ENCODE measurements at places on chromosomes 6 and 20.

GRCh38 chr6:168232062-168232461, 87.5 kb downstream of the DACT2 start:
- DNase-seq, result no peak

- DNase-seq, result no peak
Observed at GRCh38 chr6:36695414-36695813, 2.2 kb upstream of the RAB44 start.

GRCh38 chr6:14506656-14507246, 389.2 kb downstream of the CD83 start:
- no peak for DNase-seq

GRCh38 chr20:19758133-19758500, at the start of gene RIN2:
TSS of gene RIN2 (plus strand) at chr20:19758258. CDS start at chr20:19889602, 131,344 bp downstream.
- DNase-seq, result no peak

DNA sequence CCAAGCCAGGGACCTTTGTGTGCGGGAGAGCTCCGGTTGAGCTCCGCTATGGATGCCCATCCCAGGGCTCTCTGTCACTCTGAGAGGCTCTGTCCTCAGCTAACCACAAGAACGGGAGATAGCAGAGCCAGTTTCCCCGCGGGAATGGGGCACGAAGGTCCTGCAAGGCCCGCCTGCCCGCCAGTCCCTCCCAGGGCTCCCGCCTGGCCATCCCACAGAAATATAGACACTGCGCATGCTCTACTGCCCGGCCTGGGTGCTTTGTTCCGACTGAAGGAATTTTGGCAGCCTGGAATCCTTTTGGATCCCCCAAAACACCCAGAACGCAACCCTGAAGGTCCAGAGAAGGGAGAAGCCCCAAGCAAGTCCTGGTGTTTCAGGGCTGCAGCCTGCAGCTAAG, 8.6 kb upstream of the DEFB110 start:
- no peak for DNase-seq

DNA sequence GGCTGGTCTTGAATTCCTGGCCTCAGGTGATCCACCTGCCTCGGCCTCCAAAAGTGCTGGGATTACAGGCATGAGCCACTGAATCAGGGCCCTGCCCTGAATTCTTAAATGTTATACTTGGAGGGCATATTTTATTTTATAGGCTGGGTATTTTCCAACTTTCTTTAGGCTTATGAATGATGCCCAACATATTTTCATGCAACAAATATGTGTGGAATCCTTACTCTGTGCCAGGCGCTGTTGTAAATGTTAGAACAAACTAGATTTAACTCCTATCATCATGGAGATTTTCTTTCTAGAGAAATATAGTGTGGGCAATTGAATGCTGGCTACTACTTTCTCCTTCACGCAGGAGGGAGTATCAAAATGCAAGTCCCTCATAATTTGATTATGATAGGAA, 71.2 kb downstream of the SAMD5 start:
- DNase-seq, result no peak

GRCh38 chr6:158999154-158999665, 792 bp downstream of the RSPH3 start:
- no peak for DNase-seq
